Suppressor macrophage treated with lipopolysaccharide for 1 hour (primary cell): ENCODE measurements at places on chromosomes 12 and 14.

DNA sequence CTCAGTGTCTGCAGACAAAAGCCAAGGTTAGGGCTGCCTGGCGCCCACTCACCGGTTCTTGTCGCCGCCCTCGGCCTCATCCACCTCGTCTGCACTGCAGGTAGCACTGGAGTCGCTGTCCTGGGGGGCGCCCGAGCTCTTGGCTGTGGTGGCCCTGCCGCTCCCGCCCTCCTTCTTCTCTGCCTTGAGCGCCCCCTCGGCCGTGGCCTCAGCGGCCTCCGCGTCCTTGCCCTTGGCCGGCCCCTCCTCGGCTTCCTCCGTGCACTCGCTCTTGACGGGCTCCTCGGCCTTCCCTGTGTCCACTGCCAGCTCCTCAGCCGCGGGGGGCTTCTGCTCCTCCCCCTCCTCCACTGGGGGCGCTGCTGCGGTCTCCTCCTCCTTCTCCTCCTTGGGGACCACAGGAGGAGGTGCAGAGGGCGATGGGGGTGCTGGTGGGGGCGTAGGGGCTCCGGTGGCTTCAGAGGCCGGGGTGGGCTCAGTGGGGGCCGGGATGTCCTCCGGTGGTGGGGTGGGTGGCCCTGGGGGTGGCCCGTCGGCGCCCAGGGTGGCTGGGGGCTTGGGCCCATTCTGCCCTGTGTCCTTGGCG is 77.2 kb downstream of the RFLNA start:
- no peak for DNase-seq

GRCh38 chr14:104693482-104694431 is 4.3 kb downstream of the INF2 start:
- no peak for DNase-seq

DNA sequence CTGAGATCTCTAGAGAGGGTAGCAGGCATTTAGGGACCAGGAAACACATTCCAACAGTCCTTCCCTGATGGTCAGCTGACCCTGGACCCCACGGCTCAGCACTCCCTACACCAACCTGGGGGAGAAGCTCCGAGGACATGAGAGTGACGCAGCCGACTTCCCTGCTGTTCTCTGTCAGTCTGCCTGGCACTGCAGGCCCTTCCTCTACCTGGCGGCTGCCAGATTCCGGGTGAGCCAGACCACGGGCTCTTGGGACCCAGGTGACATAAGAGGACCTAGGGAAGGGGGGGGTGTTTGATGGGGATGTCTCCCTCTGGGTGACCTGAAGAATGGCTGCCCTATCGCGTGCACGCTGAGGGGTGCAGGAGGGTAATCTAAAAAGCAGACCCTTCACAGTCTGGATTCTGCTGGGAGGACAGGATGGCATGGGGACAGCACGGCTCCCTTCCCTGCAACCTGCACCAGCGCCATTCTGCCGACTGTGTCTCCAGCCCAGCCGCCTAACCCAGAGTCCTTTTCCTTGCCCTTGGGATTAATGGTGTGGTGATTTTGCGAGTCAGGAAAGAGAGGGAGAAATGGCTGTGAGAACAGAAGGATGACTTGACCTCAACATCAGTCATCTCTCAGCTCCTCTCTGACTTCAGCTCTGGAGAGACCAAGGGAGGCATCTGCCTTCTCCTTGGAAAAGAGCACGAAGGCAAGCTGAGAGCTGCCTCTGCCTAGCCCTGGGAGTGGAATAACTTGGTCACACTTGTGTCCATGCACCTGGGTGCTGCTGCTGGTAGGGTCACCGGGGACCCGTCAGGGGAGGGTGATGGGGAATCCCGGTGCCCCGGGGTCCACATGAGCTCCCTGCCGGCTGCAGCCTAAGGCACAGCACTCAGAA is 158.5 kb downstream of the CALM1 start:
- no peak for DNase-seq

GRCh38 chr12:109762071-109762672 is 48.5 kb downstream of the FAM222A start:
- DNase-seq, result no peak

- DNase-seq, result no peak
Measured at GRCh38 chr14:96987086-96987474, 189.9 kb downstream of the VRK1 start.

DNA sequence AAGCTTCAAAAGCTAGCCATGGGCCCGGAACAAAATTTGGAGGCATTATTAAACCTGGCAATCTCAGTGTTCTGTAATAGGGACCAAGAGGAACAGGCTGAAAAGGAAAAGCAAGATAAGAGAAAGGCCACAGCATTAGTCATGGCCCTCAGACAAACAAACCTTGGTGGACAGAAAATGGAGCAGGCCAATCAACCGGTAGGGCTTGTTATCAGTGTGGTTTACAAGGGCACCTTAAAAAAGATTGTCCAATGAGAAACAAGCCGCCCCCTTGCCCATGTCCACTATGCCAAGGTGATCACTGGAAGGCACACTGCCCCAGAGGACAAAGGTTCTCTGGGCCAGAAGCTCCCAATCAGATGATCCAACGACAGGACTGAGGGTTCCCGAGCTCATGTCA is 653.9 kb upstream of the TMEM132C start:
- DNase-seq, result no peak

- peak; percentile 98 for DNase-seq
Measured at GRCh38 chr12:14981049-14981448, 8.2 kb downstream of the PDE6H start.

DNA sequence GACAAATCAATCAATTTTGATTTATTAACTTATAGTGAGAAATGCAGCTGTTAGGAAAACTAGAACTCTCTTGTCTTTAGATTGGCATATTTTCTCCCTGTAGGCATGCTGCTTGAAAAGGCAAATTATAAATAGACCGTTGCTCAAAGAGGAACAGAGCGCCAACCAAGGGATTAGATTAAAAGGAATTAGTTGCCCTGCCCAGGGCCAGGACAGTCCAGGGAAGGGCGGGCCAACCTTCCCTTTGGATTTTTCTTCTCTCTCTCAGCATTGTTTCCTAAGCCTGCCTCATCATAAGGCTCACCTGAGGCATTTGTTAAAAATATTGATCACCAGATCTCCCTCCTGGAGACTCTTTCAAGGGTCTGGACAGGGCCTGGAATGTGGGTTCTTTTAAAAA is 8.6 kb downstream of the CIPC start:
- DNase-seq, result no peak

DNA sequence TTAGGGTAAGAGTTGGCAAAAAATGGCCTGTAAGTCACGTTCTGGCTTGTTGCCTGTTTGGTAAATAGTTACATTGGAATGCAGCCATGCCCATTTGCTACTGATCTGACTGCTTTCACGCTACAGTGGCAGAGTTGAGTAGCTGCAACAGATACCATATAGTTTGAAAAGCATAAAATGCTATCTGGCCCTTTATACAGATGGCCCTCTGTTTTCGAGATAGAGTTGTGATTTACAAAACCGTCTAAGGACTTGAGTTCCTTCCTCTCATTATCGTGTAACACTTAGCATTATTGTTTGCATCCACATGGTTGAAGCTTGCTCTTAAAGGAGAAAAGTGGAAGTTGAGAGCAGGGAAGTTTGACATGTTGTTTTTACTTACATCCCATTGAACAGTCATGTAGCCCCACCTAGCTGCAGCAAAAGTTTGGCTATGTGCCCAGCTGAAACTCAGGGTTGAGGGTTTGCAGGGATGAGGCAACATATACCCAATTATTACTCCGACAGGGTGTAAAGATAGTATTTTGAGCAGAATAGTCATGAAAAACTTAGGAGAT is 11.3 kb upstream of the SCFD1 start:
- peak; percentile 88 for DNase-seq

- DNase-seq, result peak; percentile 37
Measured at GRCh38 chr12:29160230-29160629, 11.2 kb downstream of the FAR2 start.
